ENCODE measurements at places on chromosomes 5 and 9. TPM values are rescaled to one million over a fixed set of nuclear protein-coding genes. Genes with fewer than 3 reads are reported as not detected.

GABRA1 gene
- total RNA-seq = not detected

TMEM171 gene
- total RNA-seq = 2.6 TPM

RGS7BP gene
- 3.1 TPM for total RNA-seq

MAMDC4 gene
- total RNA-seq = 7.9 TPM

SNCB gene
- not detected for total RNA-seq
